ENCODE measurements at places on chromosomes 7 and 10.

DNA sequence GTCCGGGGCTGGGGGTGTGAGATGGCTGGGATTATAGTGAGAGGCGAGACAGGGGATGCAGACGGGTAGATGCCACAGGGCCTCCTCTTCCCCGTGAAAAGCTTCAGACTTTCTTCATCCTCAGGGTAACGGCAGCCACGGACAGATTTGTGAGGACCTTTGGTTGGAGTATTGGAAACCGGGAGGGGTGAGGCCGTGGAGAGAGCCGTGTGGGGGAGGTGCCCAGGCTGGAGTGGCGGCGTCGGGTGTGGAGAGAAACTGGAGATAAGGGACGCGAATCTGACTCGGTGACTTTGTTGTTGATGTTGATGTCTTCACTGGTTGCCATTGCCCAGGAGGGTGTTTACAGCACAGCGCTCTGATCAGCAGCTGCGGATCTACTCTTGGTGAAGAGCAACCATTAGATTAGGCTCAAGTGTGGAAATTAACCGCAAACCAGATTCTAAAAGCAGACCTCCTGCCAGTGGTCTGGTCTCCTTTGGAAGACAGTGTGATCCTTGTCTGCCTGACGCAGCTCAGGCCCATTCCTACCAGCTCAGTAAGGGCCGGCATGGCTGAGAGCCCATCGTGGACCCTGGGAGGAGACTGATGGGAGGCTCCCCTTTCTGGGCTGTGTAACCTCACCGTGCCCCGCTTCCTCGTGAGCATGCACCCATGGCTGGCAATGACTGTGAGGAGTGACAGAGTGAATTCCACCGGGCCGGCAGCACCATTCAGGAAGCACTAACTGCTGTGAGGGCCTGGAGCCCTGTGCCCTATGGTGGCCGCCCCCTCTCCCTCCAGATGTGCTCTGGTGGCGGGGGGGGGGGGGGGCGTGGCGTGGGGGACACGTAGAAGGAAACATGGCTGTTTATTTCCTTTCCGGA lies 90.3 kb downstream of the INPP5A start:
- no peak for DNase-seq

DNA sequence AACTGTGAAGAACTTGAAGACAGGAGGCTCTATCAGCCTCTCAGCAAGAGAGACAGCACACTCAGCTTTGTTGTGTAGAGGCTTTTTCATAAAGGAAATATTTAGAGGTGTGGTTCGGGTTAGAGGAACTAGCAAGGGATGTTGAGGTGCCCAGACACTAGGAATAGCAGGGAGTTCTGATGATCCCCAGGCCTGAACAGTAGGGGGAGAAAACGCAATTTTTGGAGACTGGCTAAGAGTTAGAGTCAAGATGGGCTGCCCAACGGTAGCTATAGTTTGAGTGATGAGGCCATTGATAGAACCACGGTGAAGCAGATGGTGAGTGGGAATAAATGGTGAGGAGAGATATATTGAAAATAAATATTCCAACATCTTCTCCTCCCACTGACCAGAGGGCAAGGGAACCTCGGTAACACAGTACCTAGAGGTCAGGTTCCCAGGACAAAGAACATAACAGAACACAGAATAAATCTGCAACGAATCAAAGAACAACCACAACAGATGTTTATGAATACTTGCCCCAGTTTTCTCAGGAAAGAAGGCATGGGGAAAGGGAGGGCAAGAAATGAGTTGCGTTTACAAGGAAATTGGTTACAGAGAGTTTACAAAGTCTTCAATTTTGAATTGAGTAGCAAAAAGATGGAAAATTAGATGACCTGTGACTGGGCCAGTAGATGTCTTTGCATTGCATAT lies 24.2 kb upstream of the BPGM start:
- no peak for DNase-seq

- DNase-seq = no peak
These were observed 57.9 kb downstream of the STK32C start for GRCh38 chr10:132249824-132250375.

DNA sequence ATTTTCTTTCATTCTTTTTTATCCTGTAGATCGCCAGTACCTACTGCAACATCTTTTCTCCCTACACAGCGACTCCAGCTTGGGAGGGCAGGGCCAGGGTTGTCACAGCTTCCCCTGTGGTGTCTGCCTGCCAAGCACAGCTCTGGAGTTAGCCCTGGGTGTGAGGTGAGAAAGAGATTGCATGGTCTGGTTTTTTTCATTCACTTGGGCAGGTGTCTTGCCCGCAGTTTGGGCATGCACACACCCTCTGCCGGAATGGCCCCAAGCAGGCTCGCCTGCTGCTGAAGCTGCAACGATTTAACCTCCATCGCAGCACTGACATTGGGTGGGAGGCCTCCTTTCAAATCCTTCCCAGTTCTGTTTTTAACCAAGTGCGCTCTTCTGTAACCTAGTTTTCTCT lies 132.8 kb downstream of the WNT2 start:
- DNase-seq = no peak

GRCh38 chr7:137925754-137926153 lies 76.1 kb downstream of the CREB3L2 start:
- DNase-seq = no peak

DNA sequence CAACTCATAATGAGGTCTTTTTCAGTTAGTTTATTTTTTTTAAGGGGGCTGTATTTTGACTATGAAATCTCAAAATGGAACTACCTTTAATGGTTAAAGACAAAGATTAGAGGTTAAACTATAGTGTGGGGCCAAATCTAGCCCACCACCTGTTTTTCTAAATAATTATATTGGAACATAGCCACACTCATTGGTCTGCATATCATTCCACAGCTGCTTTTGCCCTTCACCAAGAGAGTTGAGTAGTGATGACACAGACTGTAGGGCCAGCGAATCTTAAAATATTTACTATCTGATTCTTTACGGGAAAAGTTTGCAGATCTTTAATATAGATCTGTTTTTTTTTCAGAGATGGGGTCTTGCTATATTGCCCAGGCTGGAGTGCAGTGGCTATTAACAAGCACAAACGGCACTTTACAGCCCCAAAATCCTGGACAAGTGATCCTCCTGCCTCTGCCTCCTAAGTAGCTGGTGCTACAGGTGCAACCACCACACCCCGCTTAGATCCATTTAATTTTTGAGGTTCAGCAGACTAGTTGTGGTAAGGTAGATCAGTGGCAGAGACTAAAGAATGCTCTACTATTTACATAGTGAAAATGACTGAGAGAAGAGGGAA lies 25.8 kb downstream of the EPC1 start:
- DNase-seq = no peak

- no peak for DNase-seq
These were observed 207.1 kb upstream of the NFE2L3 start for GRCh38 chr7:25944777-25945515.

DNA sequence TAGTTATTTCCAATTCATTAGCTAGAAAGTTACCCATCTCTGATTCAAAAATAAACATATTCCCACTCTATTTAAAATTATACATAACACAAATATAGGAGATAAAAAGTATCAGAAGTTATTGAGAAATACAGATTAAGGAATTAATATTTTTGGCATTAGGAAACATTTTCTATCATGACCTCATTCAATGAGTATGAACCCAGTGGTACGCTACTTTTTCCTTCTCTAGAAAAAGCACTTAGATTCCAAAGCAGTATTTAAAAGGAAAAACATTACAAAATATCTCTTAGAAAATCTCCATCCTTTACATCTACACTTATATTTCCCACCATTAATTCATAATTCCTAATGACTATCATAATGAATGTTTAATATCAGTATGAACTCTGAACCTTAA lies 240.6 kb upstream of the GNAI1 start:
- no peak for DNase-seq

DNA sequence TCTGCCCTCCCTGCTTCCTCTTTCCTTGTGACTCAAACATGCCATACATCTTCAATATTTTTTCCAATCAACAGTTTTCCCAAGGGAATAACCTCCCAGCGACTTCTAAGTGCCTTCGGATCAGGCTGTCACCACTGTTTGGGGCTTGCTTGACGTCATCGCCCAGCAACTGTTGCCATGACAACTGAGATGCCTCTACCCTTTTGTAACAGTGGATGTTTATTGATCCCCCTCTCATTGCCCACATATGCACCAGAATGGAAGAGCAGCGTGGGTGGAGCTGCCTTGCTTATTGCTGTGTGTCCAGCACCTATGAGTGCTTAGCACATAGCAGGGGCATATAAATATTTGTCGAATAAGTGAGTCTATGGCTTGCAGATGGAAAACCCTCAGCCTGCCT lies 14.4 kb downstream of the FFAR4 start:
- DNase-seq = no peak

DNA sequence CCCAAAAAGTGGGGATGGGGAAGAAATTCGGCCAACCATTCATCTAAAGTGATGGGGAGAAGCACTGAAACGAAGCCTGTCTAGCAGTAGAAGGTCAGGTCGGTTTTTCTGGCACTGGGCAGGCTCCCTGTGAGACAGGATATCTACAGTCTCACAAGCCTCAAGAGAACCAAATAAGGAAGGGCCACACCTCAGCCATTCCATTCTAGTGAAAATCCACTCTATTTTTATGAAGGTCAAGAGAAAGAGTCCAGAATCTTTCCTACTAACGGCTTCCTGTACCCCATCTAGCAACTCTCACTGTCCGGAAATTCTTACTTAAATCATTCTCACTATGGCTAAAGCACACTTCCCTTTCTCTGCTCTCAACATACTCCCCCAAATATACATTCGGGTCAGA lies 267.1 kb downstream of the PRPF18 start:
- DNase-seq = no peak

DNA sequence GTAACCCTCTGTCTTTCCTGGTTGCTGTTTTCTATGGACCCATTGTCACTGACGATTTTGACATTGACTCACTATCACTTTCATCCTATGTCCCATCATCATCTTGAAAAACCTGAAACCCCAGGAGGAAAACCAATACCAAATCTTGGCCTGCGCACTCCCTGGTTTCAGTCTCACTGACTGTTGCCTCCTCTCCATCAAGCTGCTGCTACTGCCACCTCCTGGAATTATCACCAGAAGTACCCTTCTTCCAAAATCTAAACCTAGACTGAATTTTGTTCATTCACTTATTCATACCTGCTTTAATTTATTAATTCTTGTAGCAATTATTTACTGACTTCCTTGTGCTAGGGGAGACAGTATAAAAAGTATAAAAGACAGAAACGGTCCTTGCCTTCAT lies 44.5 kb upstream of the ACBD5 start:
- DNase-seq = no peak

- no peak for DNase-seq
These were observed 5.1 kb downstream of the FZD8 start for GRCh38 chr10:35636956-35637355.

DNA sequence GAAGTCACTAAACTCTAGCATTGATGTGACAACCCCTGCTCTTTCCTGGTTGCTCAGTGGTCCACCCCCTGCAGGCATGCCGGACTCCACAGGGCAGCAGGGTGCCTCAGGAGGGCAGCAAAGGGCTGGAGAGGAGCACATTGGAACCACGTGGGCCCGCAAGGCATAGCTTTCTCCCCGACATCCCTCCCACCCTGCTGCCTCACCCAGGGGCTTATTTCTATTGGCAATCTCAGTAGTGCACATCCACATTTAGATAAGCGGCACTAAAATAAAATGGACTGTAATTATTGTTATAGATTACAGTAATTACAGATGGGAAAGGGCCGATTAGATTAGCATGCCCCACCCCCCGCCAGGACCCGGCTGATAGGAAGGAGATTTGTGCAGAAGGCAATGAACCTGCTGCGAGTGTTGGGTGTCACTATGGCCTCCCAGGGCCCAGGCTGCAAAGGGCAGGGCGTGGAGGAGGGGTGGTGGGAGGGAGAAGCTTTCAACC lies 580.1 kb downstream of the GRID1 start:
- no peak for DNase-seq

GRCh38 chr7:127822822-127823508 lies 171.0 kb downstream of the SND1 start:
- no peak for DNase-seq

GRCh38 chr10:17703706-17704105 lies 48.3 kb upstream of the TMEM236 start:
- DNase-seq = no peak

DNA sequence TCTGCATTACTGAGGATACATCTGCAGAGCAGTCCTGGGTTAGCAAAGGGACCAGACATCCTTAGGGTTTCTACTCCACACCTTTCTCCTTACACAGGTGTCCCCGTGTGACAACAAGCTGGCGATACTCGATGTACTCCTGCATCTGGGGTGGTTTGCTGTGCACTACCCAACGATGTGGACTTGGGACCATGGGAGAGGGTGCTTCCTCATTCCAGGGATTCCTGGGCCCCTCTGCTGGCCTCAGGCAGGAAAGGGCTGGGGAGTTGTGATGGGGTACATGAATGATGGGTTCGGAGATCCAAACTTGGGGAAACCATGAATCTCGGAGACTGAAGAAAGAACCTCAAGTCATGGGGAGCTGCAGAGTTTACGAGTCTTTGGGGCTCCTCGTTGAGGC lies 179.6 kb upstream of the GALNT17 start:
- DNase-seq = no peak

GRCh38 chr10:96448021-96448457 lies 65.7 kb downstream of the TLL2 start:
- no peak for DNase-seq

- no peak for DNase-seq
These were observed 8.5 kb downstream of the NT5C2 start for GRCh38 chr10:103184615-103185014.

DNA sequence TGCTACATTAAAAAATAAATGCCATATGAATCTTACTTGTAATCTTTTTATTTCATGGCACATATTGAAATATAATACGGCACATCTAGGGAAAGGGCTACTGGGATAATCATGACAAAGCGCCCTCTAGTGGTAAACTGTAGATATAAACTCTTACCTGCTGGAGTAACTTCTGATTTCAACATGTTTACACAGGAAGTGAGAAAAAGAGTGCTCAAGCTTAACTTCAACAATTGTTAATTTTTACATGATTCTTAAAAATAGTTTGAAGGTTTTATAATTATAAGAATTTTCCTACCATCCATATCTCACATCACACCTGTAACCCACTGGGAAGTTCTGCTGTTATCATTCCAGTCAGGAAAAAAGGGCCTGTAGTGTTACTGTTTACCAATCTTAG lies 2.0 kb upstream of the HEPACAM2 start:
- no peak for DNase-seq

DNA sequence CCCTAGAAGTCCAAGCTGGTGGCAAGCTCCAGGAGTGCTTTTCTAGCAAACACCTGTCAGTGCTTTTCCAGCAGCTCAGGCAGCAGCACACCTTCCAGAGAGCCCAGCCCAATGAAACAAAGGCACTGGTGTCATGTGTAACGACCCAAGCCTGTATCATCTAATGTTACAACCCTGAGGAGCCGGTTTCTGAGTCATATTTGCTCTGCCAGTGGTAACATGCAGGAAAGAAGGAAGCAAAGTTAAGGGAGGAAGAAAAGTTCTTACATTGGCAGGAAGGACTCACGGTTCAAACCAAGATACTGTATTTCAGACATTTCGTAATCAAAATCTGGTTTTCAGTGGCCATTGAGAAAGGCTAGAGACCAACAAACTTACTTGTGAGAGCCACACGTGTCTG lies at the start of gene ANKRD22:
TSS of gene ANKRD22 (minus strand) at position 139 of the 400 bp plus-strand sequence. CDS start 237 bp downstream, outside the sequence.
- no peak for DNase-seq
